GM18507 (cell line): ENCODE measurements at places on chromosomes 2 and 18.

- DNase-seq = no peak
These were observed 264.9 kb downstream of the MREG start for GRCh38 chr2:215748446-215748845.

- DNase-seq = no peak
These were observed 148.5 kb upstream of the DNMT3A start for GRCh38 chr2:25490217-25490616.

GRCh38 chr2:207239754-207240494 is 74.2 kb upstream of the KLF7 start:
- DNase-seq = no peak

DNA sequence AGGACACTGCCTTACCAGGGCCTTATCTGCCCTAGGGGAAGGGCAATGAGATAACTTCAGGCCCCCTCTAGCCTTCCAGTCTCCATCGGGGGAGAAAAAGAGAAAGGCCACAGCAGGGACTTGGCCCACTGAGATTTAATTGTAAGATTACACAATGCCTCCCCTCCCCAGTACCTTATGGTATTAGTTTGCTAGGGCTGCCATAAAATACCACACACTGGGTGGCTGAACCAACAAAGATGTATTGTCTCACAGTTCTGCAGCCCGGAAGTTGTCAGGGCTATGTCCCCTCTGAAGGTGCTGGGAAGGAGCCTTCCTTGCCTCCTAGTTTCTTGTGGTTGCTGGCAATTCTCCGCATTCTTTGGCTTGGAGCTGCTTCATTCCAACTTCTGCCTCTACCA is 34.8 kb upstream of the SPATA3 start:
- DNase-seq = no peak

GRCh38 chr2:144239726-144240125 is 280.2 kb downstream of the ZEB2 start:
- DNase-seq = no peak

DNA sequence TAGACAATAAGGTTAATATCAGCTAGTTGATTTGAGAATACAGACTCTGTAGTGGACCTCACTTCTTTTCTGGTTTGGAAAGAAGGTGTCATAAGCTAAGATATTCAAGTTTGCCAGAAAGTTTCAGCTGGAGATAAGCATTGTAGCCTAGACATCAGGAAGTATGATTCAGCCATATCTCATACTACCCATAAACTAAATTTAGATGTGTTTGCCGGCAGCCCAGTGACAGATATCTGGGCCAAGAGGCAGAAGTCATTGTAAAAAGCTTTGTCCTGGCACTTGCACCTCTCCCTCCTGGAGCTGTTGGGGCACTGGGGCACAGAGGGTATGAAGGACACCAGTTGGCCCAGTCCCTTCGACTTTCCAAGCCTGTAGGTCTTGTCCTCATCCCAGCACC is 128.0 kb downstream of the EPHA4 start:
- DNase-seq = no peak
